ENCODE measurements at places on chromosomes 16 and 17.

- DNase-seq = no peak
Measured at GRCh38 chr17:45410144-45411091, 22.3 kb downstream of the ARHGAP27 start.

GRCh38 chr17:57328109-57328882 lies 72.0 kb downstream of the MSI2 start:
- DNase-seq = no peak

- DNase-seq = no peak
Measured at GRCh38 chr17:50842506-50843149, 7.2 kb downstream of the WFIKKN2 start.

GRCh38 chr16:4745274-4745569 lies 10.9 kb downstream of the DNAAF8 start:
- no peak for DNase-seq

Data from erythroblast (primary cell).